Activated T-cell treated with anti-CD3 and anti-CD28 coated beads for 48 hours (primary cell): ENCODE measurements at places on chromosomes 12 and 14.

GRCh38 chr14:104237651-104238423 is 99.5 kb downstream of the KIF26A start:
- no peak for DNase-seq

- DNase-seq: no peak
Measured at GRCh38 chr14:61221906-61222305, 59.2 kb downstream of the TMEM30B start.

GRCh38 chr14:105087308-105087962 is 22.2 kb upstream of the GPR132 start:
- DNase-seq: no peak

GRCh38 chr12:43008953-43009845 is 419.7 kb upstream of the PRICKLE1 start:
- no peak for DNase-seq

DNA sequence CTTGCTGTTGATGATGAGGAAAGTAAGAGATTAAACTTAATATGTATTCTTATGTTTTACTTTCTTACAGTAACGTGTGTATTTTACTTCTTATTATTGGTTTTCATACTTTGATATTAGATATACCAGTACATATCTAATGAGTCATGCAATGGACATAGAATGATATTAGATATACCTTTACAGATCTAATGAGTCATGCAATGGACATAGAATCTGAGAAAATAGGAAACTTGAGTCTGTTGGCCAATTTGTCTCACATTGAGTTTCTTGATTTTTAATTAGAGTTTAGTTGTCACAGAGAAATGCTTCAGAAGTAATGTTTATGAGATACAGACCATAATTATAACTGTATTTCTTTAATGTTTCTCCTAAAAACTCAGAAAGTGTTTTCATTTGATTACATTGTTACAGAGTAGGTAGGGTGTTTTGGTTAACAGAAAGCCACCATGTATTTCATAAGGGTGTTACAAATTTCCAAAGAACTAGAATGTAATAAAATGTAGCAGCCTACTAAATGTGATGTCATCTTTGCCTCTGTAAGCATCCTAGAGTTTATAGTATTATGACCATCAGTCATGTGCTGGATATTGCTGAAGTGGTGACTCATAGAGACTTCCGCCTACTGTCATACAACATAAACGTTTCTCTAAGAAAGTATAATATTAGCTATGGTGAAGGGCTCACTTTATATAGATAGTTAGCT is 3.0 kb downstream of the GAS2L3 start:
- no peak for DNase-seq
